Activated T-cell treated with anti-CD3 and anti-CD28 coated beads, Interleukin-2, amount 50 U/mL, for 72 hours (primary cell): ENCODE measurements at places on chromosomes 6 and 20.

DNA sequence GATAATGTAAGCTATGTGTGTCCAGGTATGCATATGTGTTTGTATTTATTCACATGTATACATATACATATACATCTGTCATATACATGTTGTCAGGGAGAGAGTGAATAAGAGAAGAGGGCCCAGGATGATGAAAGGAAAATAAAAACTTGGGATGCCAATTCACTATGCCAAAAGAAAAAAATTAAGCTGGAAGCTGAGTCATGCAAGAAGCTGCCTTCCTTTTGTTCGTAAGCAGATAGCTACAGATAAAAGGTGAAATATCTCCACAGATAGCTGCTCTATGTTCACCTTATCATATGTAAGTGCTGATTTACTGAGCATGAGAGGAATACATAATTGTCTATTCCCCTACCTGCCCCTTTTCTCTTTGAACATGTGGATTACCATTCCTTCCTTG is 579.9 kb downstream of the EPM2A start:
- no peak for DNase-seq

DNA sequence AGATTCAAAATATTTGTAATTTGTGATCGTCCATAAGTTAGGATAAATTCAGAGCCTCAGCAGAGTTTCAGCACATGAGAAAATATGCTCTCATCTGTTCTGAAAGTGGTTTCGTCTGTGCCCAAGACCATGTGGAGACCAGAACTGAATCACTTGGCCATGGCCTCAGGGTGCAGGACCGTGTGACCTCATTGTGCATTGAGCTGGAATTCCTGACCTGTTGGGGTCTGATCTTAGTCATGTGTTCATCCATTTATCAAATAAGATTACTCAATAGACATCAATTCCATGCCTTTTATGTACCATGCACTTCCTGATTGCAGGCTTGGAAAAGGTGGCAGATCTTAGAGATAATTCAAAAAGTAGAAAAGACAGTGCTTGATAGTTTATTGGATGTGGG is 680.5 kb downstream of the QKI start:
- DNase-seq, result no peak

- DNase-seq, result peak; percentile 34
Measured at GRCh38 chr6:30169658-30170614, 6.6 kb downstream of the TRIM15 start.

DNA sequence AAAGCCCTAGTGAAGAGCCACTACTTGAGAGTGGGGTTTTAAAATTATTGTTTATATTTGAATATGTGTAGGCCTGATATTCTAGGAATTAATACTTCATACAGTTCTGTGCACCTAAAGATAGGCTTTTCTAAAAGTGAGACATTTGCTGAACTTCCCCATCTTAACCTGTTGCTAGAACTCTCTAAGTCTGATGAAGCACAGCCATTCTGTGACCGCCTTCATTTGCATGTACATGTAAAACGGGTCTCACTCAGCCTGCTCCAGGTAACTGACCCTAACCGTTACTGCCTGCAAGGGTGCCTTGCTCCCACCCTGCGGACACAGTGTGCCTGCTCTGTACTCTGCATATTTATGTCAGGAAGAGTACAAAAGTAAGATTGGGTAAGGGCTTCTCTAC is 44.3 kb upstream of the IRF4 start:
- DNase-seq, result no peak

GRCh38 chr20:62808211-62808865 is 3.7 kb downstream of the OGFR start:
- peak; percentile 82 for DNase-seq

DNA sequence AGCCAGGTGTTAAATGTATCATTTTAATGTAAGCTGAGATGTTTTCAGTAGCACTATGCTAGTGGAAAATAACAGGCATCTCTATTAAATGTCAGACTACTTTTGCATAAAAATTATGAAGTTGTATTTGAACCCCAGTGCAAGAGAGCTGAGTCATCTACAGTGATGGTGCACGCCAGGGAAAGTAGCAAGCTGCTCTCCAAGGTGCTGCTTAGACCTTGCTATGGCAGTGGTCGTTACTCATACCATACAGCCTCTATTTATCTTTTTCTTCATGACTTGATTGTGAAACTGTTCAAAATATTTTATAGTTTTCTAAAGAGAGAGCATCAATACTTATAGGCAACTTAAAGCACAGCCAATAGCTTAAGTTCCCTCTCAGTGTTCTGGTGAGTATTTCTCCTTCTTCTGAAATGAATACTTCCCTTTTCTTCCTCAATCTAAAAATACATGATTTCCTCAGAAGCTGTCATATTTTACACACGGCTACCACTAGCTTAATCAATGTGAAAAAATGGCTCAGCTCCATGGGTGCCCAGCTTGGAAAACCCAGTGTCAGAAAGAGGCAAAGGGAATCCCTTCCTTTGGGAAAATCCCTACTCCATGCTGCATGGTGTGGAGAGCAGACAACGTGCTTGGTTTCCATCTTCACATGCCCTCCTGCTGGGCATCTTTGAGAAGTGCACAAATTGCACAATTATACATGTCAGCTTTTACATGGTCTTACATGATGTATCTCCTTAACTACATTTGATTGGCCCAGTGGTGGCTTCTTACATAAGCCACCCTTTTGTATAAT is 105.6 kb downstream of the ELOVL4 start:
- DNase-seq, result no peak

DNA sequence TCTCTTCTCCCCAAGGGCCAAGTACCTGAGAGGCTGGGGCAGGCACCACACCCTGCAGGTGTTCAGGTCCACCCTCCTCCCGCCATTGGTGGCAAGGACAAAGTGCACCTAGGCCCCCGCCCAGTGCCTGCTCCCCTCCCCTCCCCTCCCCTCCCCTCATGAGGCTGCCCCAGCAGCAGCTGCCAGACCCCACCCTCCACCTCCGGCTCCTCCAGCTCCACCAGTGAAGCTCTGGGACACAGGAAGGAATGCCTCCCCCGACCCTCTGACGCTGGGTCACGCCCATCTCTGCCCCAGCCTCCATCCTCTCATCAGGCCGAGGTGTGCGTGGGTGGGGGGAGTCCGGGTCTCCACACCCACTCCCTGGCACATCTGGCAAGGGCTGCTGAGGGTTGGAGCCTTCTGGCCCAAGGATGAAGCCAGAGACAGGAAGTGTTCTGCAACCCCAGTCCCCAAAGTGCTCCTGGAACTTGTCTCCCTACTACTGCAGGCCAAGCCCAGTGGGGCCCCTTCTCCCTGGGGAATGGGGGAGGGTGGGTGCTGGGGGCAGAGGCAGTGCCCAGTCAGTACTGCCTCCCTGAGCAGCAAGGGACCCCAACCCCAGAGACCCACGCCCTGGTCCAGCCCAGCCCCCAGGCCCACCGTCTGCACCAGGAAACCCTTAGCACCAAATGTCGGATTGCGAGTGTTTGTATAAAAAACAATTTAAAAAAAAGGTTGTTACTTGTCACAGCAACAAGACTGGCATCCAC is 1.6 kb upstream of the UCKL1 start:
- DNase-seq, result peak; percentile 65

- no peak for DNase-seq
Measured at GRCh38 chr6:157849288-157850017, 26.4 kb downstream of the SNX9 start.

- DNase-seq, result peak; percentile 73
Measured at GRCh38 chr20:50191544-50192363, 1.1 kb downstream of the CEBPB start.

- no peak for DNase-seq
Measured at GRCh38 chr6:82739303-82739702, 326.3 kb downstream of the UBE3D start.

DNA sequence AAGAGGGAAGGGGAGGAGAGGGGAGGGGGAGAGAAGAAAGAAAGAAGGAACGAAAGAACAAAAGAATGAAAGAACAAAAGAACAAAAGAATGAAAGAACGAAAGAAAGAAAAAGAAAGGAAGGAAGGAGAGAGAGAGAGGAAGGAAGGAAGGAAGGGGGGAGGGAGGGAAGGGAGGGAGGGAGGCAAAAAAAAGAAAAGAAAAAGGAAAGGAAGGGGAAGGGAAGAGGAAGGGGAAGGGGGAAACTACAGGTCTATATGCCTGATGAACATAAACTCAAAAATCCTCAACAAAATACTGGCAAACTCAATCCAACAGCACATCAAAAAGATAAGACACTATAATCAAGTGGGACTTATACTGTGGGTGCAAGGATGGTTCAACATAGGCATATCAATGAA is 13.7 kb upstream of the LGSN start:
- no peak for DNase-seq

- DNase-seq, result no peak
Measured at GRCh38 chr6:106253731-106254130, 71.8 kb downstream of the ATG5 start.
